Stimulated activated CD8-positive, alpha-beta memory T cell treated with anti-CD3 and anti-CD28 coated beads, Interleukin-4, amount 100 ng/mL, for 1 hour (primary cell): ENCODE measurements at places on chromosomes 12 and 14.

- DNase-seq: no peak
Observed at GRCh38 chr14:73146111-73146510, 9.8 kb downstream of the PSEN1 start.

DNA sequence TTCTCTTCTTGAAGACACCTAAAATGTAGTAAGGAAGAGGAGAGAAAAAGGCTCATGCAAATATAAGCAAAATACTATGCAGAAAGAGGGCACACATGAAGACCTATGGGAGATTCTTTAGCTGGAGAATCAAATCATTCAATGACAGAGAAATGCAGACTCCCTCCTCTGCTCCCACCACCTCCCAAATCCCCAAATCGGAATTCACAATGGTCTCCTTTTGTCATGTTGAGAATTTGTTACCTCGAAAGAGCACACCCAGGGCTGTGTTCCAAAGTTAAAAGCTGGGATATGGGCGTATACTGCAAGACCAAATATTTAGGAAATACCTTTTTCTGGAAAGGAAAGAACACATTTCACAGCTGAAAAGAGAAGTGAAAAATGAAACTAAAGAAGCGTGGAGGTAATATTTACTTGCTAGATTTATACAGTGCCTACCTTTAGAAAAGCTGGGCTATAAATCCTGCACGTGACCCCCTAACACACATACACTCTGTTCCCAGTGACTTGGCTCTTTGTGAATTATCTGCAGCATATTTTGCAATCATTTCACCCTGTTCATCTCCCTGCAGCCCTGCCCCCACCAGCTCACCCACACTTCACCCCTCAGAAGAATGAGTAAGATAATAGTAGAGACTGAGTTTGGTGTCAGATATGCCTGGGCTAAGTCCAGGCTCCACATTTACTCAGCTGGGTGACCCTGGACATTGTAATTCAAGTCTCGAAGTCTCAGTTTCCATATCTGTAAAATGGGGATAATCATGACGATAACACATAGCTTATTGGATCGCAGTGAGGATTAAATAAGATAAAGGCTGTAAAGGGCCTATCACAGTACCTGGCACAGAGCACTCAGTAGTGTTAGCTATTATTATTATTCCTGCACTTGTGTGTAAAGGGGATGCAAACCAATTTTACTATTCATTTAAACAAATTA, 2.9 kb upstream of the CACNA1C start:
- no peak for DNase-seq

GRCh38 chr12:10501030-10501429, 4.7 kb upstream of the EIF2S3B start:
- no peak for DNase-seq

- DNase-seq: no peak
Observed at GRCh38 chr12:41485203-41485602, 297.1 kb downstream of the PDZRN4 start.

GRCh38 chr14:94009767-94010166, 12.7 kb downstream of the CCDC197 start:
- DNase-seq: no peak

GRCh38 chr14:49497725-49498348, 88.3 kb downstream of the RPS29 start:
- no peak for DNase-seq

GRCh38 chr12:130384234-130384633, 46.5 kb downstream of the PIWIL1 start:
- DNase-seq: no peak

DNA sequence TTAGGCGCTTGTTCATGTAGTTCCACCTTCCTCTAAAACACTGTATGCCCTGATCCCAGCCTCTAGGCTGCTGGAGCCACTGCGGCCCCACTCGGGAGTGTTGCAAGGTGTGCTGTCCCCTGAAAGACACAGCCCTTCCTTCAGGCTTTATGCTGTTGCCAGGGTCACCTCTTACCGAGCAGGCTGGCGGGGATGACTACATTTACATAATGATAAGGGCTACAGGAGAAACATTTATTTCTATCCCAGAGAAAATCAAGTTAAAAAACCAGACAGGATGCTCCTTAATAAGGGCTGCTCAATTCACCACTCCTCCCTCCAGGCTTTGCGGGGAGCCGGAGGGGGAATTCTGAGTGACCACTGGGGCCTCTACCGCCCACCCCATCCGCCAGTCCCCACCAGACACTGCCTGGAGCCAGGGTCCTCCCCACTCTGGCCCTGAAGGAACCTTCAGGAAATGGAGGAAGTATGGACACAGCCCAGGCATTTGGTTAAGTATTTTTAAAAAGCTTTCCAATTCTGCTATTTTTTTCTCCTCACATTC, 200.6 kb downstream of the TTC7B start:
- DNase-seq: no peak

GRCh38 chr14:44149597-44149996, 357.5 kb downstream of the FSCB start:
- no peak for DNase-seq

- no peak for DNase-seq
Observed at GRCh38 chr12:15644700-15645099, 144.5 kb downstream of the EPS8 start.

DNA sequence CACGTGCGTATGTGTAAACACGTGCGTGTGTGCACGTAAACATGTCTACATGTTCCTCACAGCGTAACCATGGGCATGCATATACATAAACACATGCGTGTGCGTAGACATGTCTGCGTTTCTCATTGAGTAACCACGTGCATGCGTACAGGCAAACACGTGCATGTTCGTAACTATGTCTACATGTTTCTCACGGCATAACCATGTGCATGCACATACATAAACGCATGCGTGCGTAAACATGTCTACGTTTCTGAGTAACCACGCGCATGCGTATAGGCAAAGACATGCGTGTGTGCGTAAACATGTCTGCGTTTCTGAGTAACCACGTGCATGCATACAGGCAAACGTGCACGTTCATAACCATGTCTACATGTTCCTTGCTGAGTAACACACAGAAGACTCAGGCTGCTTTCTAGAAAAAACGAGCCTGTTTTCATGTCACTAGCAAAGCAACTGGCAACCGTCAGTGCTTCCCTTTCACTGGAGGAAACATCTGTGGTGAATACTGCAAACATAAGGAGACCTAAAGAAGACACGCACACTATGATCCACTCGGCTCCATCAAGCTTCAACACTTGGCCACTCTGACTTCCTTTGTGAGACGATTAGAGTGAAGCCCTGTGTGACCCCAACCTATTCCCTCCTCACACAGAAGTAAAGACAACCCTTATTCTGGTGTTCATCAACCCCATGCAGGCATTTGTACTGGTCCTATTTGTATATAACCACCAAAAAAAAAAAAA, 28.8 kb downstream of the POLE start:
- DNase-seq: no peak

GRCh38 chr12:116524964-116525379, 34.2 kb upstream of the MAP1LC3B2 start:
- no peak for DNase-seq

- DNase-seq: no peak
Observed at GRCh38 chr12:4221258-4221620, 52.3 kb upstream of the CCND2 start.

DNA sequence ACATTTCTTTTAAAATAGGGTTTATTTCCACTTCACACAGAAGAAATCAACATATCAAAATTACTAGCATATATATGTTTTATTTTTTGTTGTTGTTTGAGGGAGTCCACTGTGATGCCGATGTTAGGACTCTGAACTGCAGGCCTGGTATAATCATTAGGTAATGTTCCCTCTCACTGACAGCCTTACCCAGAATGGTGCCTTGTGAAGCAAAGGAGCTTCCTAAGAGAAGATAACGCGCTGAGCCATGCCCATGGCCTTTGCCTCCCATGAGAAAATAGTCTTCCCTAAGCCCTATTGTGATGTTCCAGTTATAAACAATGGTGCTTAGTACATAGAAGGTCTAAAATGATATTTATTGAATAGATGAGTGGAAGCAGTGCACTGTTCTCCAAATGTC, 12.0 kb downstream of the GNG2 start:
- no peak for DNase-seq

DNA sequence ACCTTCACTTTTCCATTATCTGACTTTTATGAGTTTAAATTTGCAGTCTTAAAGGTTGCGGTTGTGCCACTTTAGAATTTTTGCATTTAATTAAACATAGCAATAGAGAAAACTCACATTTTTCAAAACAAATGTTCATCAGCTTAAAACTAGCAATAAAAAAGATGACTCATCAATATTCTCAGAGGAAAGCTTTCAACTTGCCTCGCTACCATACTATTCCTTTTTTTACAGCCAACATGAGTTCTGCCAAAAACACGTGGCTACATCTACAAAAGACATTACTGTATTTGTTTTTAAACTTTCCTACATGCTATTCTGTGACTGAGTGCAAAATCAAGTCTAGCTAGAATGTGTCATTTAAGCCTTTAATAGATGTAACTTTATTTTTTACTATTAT, 497.1 kb downstream of the RPS29 start:
- DNase-seq: no peak

- no peak for DNase-seq
Observed at GRCh38 chr12:22518060-22518719, 26.2 kb downstream of the C2CD5 start.

DNA sequence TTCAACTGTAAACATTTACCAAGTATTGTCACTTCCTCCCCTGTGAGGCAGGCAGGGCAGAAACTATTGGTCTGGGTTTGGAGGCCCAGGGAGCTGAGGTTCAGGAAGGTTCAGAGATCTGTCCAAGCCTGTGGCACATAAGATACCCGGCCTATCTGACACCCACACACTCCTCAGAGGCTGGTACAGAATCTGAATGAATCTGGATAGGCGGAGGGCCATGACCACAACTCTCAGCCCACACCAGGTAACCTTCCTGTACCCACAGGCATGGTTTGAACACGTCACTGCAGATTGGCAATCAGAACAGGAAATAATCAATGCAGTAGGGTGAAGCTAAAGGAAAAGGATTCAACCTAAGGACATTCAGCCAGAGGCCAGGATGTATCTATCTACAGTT, 92.8 kb upstream of the TMCC3 start:
- DNase-seq: no peak

DNA sequence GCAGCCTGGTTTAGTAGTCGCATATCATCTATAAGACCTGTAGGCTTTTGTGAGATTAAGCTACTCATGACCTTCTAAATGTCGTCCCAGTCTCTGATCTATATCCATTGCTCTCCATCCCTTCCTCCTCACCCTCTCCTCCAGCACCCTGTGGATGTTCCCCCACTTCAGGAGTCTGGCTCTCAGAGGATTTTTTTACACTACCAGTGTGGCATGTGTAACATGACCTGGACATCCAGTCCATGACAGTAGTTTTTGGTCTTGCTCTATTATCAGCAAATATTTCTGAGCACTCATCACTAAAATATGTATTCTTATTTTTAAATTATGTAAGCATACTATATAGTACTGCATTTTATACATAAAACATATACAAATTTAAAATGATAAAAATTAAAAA, 142.1 kb downstream of the DYRK2 start:
- no peak for DNase-seq

DNA sequence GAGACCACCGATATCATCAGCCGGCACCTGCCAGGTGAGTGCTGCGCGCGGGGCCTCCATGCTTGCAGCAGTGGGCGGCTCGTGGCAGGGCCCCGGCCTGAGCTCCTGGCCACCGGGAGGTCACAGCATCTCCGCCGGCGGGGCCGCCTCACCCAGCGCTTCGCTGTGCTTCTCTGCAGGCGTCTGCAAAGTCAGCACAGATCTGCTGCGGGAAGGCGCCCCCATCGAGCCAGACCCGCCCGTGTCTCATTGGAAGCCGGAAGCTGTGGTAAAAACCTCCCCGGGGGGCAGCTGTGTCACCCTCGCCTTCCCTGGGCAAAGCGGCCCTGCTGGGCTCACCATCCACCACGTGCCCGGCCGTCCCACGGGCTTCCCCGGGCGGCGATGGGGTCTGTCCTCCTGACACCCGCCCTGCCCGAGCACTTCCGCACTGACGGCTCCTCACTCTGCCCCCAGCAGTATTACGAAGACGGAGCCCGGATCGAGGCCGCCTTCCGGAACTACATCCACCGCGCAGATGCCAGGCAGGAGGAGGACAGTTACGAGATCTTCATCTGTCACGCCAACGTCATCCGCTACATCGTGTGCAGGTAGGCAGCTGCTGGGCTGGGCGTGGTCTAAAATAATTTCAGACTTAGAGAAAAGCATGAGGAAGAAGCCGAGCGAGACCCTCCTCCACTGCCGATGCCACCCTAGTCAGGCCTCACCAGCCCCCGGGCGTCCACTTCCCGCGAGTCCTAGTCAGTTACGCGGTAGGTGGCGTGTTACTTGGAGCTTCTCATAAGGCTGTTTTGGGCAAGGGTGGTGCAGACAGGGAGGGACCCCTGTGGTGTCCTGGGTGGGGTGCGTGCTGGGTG, 7.1 kb downstream of the PGAM5 start:
- no peak for DNase-seq

- DNase-seq: no peak
Observed at GRCh38 chr14:56129092-56129491, 10.9 kb downstream of the PELI2 start.

DNA sequence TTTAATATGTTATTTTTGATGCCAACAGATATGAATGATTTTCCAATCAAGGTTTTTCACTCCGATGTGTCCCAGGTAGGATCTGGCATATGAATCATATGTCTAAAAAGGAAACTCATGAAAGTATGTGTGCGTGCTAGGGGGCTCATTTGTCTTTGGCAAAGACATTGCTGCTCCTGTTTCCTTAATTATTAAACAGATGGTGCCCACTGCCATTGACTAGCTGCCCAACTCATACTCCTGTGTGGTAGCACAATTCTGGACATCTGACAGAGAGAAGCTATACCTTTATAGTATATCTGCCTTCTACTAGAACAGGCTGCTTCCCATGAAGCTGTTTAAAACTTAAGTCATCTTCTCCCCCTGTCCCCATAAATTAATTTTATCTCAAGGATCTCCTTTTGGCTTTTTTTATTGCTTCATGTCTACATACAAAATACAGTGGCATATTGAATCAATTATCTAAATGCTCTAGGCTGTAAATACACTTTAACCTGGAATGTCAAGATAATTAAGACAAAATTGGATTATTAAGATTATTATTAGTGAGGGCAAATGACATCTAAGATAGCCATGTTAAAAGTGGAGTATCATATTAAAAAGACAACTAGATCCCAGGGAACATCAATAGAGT, 1.4 kb upstream of the PDE3A start:
- DNase-seq: no peak
